ENCODE measurements at places on chromosomes 2 and 18.

DNA sequence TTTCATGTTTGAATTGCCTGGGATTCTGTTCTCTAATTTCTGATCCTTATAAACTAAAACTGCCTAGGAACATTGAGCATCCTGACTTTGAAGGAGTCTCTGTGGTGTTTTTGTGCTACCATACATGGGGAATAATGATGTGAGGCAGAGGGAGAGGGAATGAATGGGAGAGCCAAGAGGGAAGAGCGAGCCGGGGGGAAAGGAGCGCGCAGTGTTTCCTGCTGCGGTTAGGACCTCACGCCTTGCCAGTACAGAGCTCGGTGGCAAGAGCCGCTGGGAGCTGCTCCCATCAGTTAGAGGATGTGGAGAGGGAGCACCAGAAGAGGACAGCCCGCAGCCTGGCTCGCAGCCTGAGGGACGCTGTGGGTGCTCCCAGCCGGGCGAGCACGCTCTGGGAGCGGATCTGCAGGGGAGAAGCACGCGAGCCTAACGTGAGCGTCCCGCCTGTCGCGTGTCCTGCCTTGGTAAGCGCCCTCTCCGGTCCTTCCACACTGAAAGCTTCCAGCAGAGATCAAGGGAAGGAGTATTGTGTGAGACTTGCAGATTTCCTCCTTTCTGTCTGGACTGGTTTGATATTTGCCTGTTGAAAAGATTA, 114.7 kb downstream of the FAM210A start:
- DNase-seq = no peak

DNA sequence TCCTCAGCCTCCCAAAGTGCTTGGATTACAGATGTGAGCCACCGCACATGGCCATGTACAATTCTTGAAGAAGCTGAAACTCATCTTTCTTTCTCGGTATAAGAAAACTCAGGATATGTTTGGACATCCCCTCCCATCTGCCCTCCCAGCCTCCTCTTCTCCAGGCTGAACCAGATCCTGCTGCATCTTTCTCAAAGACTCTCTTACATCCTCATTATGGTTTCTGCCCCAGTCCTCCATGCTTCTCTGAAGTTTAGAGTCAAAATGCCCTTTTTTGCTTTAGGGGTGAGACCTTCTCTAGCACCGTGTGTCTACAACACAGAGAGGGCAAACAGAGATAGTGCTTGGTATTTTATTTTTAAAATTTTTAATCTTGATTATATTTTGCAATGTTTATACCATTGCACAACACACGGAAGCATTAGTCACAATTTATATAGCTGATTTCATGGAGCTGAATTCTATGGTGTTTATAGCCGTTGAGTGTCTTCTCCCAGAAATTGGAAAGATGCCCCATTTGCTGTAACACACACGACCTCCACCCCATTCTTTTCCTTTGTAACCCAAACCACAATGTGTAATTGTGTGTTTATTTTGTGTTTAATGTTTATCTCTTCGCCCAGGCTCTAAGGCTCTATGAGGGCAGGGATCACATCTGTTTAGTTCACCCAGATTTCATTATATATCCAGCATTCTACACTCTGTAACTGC, 206.0 kb upstream of the TNP1 start:
- no peak for DNase-seq

GRCh38 chr2:11674983-11675382, 5.0 kb upstream of the NTSR2 start:
- DNase-seq = no peak

- no peak for DNase-seq
These were observed 217.1 kb upstream of the DLGAP1 start for GRCh38 chr18:4672162-4672561.

DNA sequence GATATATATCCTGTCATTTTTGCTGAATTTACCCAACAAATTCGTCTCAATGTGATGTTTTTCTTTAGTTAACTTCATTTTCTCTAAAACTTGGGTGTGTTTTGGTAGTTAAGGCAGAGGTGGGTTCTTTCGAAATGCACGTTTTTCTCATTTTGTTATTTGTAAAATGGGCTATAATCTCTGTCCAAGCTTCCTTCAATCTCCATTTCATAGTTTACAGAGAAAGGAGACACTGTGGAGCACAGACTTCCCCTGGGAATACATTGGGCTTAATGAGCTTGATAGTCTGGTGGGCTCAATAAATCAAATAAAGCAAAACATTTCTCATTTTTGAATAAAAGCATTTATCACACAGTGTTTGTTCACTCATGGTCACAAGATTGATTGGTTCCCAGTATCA, 145.1 kb downstream of the AGPS start:
- no peak for DNase-seq

- DNase-seq = peak; percentile 6
These were observed at the start of gene MCFD2 for GRCh38 chr2:46915281-46915810. Gene MCFD2, minus strand, starts transcription at chr2:46915806. Its CDS starts 6,635 bp downstream, at chr2:46909171.

DNA sequence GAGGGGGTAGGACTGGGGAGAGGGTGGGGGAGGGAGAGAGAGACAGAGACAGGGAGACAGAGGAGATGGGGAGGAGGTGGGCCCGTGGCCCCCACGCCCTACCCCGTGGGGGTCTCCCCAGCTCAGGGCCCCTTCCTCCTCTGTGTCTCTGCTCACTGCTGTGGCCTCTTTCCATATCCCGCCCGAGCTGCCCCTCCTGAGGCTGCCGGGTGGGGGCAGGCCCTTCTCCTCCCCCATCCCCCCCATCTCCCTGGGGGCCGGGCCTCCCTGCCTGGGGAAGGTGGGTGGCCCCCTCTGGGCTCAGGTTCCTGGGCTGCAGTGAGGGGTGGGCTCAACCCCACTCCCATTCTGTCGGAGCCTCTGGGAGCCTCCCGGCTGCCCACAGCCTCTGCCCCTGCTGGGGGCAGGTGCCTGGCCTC, 332 bp upstream of the PDCD1 start:
- DNase-seq = no peak

DNA sequence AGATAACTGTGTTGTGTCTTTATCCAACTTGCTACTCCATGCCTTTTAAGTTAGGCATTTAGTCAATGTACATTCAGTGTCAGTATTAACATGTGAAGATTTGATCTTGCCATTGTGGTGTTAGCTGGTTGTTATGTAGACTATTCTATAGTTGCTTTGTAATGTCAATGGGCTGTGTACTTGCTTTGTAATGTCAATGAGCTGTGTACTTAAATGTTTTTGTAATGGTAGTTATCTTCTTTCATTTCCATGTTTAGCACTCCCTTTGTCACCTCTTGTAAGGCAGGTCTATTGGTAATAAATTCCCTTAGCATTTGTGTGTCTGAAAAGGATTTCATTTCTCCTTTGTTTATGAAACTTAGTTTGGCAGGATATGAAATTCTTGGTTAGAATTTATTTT, 53.4 kb downstream of the MC4R start:
- no peak for DNase-seq

- no peak for DNase-seq
These were observed 121.5 kb upstream of the LTBP1 start for GRCh38 chr2:32825291-32825712.

All from stimulated activated CD4-positive, alpha-beta T cell treated with anti-CD3 and anti-CD28 coated beads, Interleukin-12 subunit alpha, Interleukin-12 subunit beta, amount 100 ng/mL, for 4 hours (primary cell).